ENCODE measurements at places on chromosomes 2 and 18.

DNA sequence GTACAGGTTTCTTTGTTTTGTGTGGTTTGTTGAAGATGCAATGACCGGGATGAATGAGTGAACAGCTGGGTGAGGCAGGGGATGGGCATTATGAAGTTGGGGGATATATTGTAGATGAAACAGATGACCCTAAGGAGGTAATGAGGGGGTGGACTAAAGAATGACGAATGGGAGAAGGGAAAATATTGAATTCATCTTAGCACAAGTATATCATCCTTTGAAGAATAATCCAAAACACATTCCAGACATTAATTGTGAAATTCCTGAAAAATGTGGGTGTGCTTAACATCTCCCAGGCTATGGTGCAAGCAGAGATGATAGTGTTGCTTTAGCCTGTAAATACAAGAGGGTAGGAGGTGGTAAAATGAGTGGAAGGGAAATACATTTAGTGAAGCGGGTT, 5.8 kb downstream of the CRIM1 start:
- DNase-seq, result no peak

GRCh38 chr2:42934580-42935186, 142.3 kb upstream of the HAAO start:
- no peak for DNase-seq

- DNase-seq, result no peak
Observed at GRCh38 chr18:55605733-55606338, 17.8 kb upstream of the TCF4 start.

- no peak for DNase-seq
Observed at GRCh38 chr2:236935631-236936445, 149.9 kb upstream of the COPS8 start.

GRCh38 chr2:48711343-48711742, 44.2 kb downstream of the LHCGR start:
- no peak for DNase-seq

- no peak for DNase-seq
Observed at GRCh38 chr2:74017223-74017622, 32.5 kb downstream of the TET3 start.

GRCh38 chr2:118183381-118183780, 95.1 kb downstream of the INSIG2 start:
- no peak for DNase-seq

DNA sequence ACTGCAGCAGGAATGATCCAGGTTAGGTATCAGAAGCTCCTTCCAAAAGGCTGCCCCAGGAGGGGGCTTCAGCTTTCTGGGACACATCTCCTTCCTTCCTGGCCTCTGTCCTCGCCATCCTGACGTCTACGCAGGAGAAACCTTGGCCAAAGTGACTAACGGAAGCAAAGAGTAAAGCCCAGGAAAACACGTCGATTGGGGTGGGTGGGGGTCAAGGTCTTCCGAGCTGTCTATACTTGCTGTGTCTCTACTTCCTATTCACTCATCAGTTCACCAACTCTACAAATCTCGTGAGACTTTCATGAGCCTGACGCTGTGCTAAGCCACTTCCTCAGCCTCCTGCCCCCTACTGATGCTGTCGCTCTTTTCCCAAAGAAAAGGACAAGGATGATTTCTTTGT, 212.6 kb downstream of the TNS1 start:
- DNase-seq, result no peak

- no peak for DNase-seq
Observed at GRCh38 chr18:27685807-27686412, 491.0 kb downstream of the CDH2 start.

- DNase-seq, result no peak
Observed at GRCh38 chr18:2168022-2168421, 403.3 kb downstream of the METTL4 start.

GRCh38 chr18:8350628-8351027, 258.6 kb upstream of the RAB12 start:
- no peak for DNase-seq

- no peak for DNase-seq
Observed at GRCh38 chr2:33467413-33467812, 9.0 kb upstream of the RASGRP3 start.

GRCh38 chr2:26970244-26970927, at the start of gene MAPRE3:
TSS of gene MAPRE3 (plus strand) at chr2:26970637. CDS start at chr2:27022219, 51,582 bp downstream.
- peak; percentile 78 for DNase-seq

DNA sequence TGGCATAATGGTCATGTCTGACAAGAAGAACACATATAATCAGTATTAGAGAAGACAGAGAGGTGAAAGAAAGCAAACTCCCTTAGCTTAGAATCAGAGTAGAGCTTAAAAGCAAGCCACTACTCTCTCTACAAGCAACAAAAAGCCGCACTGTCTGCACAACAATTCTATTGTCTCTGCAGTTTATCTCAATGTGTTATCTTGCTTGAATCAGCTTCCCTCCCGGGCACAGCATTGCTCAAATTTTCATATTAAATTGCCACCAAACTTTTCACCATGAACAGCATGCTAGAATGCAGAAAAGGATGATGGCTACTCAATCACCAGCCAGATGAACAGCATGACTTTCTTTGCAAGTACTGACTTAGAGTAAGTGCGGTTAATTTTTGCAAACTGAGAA, 356.0 kb upstream of the KYNU start:
- no peak for DNase-seq

- no peak for DNase-seq
Observed at GRCh38 chr2:74183878-74184277, 5.2 kb upstream of the MOB1A start.

- no peak for DNase-seq
Observed at GRCh38 chr18:32922951-32923430, 150.2 kb upstream of the KLHL14 start.

Data from T follicular helper cell (primary cell).